NK-92 treated with Interleukin-12 subunit alpha and Interleukin-12 subunit beta, amount 100 ng/mL, for 24 hours (cell line): ENCODE measurements at places on chromosomes 5 and 9.

DNA sequence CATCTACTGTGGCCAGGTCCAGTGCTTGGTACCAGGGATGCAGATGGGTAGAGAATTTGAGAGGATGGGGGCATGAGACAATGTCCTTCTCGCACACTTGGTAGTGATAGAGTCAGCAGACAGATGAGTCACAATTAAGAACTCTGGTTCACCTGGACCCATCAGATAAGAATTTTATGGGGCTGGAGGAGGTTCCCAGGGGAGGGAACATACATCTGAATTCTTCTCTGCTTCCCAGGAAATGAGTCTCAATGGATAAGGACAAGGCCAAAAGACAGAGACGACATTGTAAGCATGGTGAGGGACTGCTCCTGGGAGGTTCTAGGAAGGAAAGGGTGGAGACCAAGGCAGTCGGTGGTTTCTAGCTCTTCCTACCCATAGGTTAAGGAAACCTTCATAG is 5.3 kb downstream of the SLC4A9 start:
- no peak for DNase-seq

DNA sequence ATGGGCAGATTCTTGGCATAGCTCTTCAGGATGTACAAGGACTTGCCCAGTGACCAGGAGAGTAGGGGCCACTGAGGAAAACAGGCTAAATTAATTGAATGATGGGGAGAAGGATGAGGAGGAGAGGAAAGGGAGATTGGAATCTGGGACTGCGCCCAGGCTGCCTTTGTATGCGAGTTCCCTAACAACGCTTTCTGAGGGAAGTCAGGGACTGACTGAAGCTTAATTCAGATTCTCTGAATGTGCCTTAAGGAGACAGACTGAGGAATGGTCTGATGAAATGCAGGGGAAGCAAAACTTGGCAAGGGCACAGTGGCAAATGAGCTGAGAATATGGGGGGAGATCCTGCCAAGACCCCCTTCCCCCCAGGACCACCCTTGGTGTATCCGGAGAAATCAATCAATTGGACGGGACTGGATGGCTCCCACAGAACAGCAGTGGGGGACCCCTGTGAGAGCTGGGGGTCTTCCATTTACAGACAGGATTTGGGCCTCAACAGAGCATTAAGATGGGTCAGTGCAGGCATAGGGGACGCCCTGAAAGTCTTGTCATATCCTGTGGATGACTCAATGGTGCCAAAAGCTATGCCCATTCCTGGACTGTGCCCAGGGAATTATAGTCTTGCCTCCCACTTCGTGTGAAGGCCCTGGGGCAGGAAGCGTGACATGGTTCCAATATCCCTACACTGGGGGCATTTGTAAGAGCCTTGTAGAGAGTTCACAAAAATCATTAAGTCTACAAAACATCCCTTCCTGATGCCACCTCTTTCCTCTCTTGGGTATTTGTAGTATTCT is 215.5 kb upstream of the TNC start:
- DNase-seq = no peak

DNA sequence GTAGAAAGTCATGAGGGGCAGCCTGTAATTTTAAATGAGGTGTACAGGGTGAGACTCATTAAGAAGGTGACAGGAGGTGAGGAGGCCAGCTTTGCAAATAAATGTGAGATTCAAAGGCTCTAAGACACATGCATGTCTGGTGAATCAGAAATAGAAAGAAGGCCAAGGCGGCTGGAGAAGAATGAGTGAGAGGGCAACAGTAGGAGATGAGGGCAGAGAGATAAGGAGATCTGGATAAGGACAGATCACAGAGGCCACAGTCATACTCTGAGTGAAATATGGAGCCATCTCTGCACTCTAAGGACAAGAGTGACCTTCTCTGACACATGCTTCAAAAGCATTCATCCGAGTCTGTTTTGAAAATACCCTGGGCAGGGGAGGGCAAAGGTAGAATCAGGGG is 90.7 kb downstream of the RAD23B start:
- no peak for DNase-seq

GRCh38 chr9:82882138-82882537 is 180.8 kb downstream of the RASEF start:
- DNase-seq = no peak

DNA sequence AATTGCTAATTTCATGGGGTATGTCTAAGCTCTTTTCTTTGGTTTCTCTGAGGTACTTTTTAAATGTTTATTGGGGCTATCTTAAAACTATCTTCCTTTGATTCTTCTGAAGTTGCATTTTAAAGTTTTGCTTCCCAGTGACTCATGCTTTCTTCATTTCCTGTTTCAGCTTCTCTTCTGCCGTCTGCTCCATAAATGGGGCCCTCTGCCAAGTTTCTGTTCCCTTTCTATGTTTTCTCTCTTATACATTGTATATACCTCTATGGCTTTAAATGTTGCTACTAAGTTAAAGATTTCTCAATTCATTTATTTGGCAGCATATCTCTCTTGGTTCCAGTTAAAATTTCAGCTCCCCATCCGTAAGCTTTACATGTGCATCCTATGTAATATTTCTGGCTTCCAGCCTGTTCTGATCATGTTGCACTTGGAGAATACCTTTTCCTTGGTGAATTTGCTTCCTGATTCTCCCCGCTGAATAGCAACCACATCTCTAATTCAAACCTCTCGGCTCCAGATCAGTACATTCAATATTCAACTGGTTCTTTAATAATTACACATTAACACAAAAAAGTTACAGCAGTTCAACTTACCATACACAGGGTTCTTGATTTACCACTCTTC is 125.3 kb downstream of the ST8SIA4 start:
- no peak for DNase-seq
